ENCODE measurements at places on chromosomes 12 and 14. TPM values are rescaled to one million over a fixed set of nuclear protein-coding genes. Genes with fewer than 3 reads are reported as not detected.

The DHH gene
- 0.17 TPM for total RNA-seq

The ANKRD13A gene
- 78.8 TPM for total RNA-seq

The CRIP1 gene
- 451 TPM for total RNA-seq

The C14orf180 gene
- not detected for total RNA-seq

The UTP20 gene
- 12.1 TPM for total RNA-seq

The GAS2L3 gene
- 0.47 TPM for total RNA-seq

The TPH2 gene
- not detected for total RNA-seq

The HOXC12 gene
- total RNA-seq: not detected

The GPX2 gene
- not detected for total RNA-seq

The MAX gene
- 312 TPM for total RNA-seq

The NYNRIN gene
- total RNA-seq: not detected

The MFAP5 gene
- total RNA-seq: not detected

The CFAP251 gene
- 1.1 TPM for total RNA-seq

The VRTN gene
- not detected for total RNA-seq

The ABHD4 gene
- 12.3 TPM for total RNA-seq

The DUSP6 gene
- 37.7 TPM for total RNA-seq

The GZMH gene
- 2.0 TPM for total RNA-seq
